Stromal cell of bone marrow (primary cell): ENCODE measurements at places on chromosomes 4 and X.

DNA sequence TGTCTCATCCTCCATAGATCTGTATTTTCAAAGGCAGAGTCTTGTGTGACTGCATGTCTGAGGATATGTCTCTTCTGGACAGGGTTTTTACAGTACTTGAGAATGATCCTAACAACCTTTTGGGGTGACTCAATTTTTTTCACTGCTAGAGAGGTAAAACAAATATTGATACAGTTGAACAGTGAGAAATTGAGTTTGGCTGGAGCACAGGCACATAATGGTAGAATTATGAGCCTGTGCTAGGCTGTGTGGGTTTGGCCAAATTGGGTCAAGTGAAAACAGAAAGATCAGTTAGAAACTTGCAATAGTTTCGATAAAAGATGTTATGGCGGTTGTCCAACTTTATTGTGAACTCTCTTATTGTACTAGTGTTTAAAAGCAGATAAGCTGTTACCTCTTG lies 23.3 kb upstream of the EOLA2 start:
- no peak for DNase-seq

DNA sequence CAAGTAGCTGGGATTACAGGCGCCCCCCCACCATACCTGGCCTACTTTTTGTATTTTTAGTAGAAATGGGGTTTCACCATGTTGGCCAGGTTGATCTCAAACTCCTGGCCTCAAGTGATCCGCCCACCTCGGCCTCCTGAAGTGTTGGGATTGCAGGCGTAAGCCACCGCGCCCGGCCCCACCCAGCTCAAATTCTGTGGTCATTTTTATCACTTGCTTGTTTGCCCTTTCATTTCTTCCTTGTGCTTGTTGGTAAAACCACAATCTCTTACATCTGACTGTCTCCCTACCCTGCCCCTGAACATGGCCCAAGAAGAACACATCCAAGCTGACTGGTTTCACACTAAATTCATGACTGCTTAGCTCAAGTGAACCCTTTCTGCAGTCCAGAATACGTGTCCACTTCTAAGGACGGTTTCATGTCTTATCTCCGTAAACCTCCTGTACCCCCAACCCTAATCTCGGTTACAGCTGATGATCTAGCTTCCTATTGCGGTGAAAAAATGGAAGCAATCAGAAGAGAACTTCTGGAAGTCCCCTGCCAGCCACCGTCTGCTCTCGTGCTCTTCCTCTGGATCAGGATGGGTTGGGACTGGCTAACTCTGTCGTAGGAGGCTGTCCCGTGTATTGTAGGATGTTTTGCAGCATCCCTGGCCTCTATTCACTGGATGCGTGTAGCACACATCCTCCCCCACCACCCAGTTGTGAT lies 5.4 kb upstream of the RS1 start:
- no peak for DNase-seq

DNA sequence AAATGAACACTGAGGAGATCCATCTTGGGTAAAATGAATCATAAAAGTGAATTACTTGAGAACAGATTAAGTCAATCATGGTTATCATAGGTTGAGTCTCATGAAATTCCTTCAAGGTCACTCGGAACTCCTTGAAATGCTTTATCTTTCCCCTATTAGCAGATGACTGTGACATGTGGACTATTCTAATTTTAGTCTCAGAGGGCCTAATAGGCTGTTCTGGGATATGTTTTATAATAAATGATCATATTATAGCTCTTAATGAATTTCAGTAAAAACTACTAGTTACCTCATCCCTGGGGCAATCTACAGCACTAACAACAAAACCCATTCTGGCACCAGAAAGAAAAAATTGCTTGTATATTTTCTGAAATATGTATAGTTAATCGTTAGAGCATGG lies 44.7 kb downstream of the SPATA4 start:
- DNase-seq, result no peak

DNA sequence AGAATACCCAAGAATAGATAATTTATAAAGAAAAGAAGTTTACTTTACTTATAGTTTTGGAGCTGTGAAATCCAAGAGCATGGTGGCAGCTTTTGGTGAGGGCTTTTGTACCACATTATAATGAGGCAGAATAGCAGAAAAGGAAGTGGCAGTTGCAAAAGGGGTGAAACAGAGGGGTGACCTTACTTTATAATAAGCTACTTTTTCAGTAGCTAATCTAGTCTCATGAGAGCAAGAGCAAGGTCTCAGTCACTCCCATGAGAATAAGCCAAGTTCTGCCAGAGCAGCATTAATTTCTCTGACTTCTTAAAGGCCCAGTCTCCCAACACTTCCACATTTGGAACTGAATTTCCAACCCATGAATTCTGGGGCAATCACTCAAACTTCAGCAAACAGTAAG lies 502.0 kb downstream of the GBA3 start:
- DNase-seq, result no peak
